ENCODE measurements at places on chromosomes 13 and 19. TPM values are rescaled to one million over a fixed set of nuclear protein-coding genes. Genes with fewer than 3 reads are reported as not detected.

GRCh38 chr19:1567116-1567847 lies 843 bp downstream of the MEX3D start:
- peak overlapping the region; percentile 79 for H3K4me3 ChIP-seq
- H3K36me3 ChIP-seq, result no peaks in the 10 kb centered on the region
- no peaks in the 10 kb centered on the region for H3K27me3 ChIP-seq
- H3K4me1 ChIP-seq, result peaks cover 28% of the 10 kb centered on the region
- peak overlapping the region; percentile 90 for H3K27ac ChIP-seq

- no peak for DNase-seq
- H3K27ac ChIP-seq, result no peak overlapping the region
- no peaks in the 10 kb centered on the region for H3K27me3 ChIP-seq
- H3K4me3 ChIP-seq, result no peak overlapping the region
- H3K36me3 ChIP-seq, result no peaks in the 10 kb centered on the region
- H3K4me1 ChIP-seq, result no peaks in the 10 kb centered on the region
These were observed 1498.4 kb downstream of the EFNB2 start for GRCh38 chr13:105037110-105037509.

DNA sequence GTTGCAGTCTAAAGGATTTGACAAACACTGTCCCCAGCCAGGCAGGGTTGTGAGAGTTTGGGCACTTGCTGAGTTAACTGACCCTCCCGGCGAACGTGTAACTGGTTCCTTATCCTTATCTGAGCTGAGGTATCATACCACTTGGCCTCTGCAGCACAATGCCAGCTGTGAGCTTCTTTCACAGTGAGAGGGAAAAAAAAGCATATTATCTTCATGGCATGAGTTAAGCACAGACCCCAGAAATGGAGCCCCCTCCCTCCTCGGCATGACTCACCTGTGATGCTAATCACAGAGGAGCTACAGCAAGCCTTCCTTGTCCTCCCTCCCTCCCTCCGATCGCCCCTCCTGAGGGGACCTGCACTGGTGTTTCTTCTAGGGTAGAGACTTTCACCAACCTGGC lies 60.5 kb downstream of the EFNB2 start:
- no peaks in the 10 kb centered on the region for H3K27me3 ChIP-seq
- no peak for DNase-seq
- H3K36me3 ChIP-seq, result no peaks in the 10 kb centered on the region
- no peak overlapping the region for H3K4me3 ChIP-seq
- H3K4me1 ChIP-seq, result peaks cover 12% of the 10 kb centered on the region

DNA sequence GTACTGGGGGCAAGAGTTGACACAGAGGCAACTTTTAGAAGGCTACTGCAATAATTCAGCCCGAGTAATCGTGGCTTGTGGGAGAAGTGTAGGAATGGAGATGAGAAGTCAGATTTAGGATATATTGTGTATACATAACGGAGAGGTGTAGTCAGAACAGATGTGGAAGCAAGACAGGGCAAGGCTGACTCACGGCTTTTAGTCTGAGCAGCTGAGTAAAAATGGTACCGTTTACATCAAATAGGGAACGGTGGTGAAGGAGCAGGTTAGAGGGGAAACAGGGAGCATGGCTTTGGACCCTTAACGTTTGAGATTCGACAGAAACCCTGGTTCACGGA lies 796 bp upstream of the LSM14A start:
- no peak for DNase-seq
- H3K36me3 ChIP-seq, result no peaks in the 10 kb centered on the region
- no peaks in the 10 kb centered on the region for H3K27me3 ChIP-seq
- peak overlapping the region; percentile 100 for H3K27ac ChIP-seq
- H3K4me1 ChIP-seq, result peaks cover 43% of the 10 kb centered on the region
- peak overlapping the region; percentile 99 for H3K4me3 ChIP-seq

- DNase-seq, result no peak
These were observed 103.5 kb downstream of the FOXO1 start for GRCh38 chr13:40562975-40563349.

DNA sequence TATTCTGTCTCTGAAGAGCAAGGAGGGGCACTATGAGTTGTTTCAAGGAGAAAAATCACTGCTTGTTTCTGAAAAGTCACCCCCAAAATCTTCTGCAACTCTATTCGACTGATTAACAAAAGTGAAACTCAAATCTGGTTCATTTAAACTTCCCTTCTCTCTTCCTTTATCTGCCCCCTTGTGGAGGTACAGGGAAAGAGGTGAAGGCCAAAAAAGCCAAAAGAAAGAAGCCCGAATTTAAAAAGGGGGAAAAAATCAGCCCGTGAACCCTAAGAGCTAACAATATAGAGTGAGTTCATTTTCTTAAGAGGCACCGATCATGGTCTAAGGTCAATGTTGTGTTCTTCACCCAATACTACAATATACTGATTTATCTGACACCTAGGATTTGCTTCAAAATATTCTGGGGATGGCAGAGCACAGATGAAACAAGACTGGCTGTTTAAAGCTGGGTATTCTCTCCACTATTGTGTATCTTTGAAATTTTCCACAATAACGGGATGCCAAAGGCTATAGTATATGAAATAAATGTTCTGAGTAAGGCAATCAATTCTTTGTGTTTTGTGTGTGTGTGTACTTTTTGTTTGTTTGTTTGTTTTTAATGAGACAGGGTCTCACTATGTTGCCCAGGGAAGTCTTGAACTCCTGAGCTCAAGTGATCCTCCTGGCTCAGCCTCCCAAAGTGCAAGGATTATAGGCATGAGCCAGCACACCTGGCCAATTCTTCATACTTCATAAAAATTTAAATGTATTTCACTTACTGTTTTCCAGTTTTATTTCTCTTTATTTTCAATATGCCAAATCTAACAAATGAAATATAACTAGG lies 55.0 kb upstream of the EEF1AKMT1 start:
- H3K4me3 ChIP-seq, result no peak overlapping the region
- H3K27ac ChIP-seq, result no peak overlapping the region
- no peaks in the 10 kb centered on the region for H3K27me3 ChIP-seq

DNA sequence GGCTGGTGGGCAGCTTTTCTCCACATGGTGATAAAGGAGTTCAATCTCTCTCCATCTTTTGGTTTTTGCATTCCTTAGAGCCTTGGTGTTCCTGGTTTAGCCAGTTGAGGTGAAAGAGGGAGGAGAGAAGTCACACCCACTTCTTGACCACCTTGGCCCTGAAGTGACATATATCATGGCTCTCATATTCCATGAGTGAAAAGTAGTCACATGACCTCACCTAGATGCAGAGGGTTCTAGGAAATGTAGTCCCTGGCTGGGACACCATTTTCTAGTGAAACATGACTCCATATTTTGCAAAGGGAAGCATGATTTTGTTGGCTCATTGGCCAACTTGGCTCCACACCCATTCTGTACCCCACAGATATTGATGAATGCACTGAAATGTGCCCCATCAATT lies 16.1 kb downstream of the ADGRE1 start:
- no peak for DNase-seq
- H3K27ac ChIP-seq, result no peak overlapping the region
- H3K27me3 ChIP-seq, result no peaks in the 10 kb centered on the region
- no peaks in the 10 kb centered on the region for H3K4me1 ChIP-seq
- no peaks in the 10 kb centered on the region for H3K36me3 ChIP-seq
- no peak overlapping the region for H3K4me3 ChIP-seq

GRCh38 chr19:47124937-47125668 lies 5.5 kb upstream of the SAE1 start:
- DNase-seq, result no peak
- no peak overlapping the region for H3K4me3 ChIP-seq
- no peak overlapping the region for H3K27ac ChIP-seq
- H3K36me3 ChIP-seq, result no peaks in the 10 kb centered on the region
- H3K27me3 ChIP-seq, result no peaks in the 10 kb centered on the region
- peaks cover 7% of the 10 kb centered on the region for H3K4me1 ChIP-seq

DNA sequence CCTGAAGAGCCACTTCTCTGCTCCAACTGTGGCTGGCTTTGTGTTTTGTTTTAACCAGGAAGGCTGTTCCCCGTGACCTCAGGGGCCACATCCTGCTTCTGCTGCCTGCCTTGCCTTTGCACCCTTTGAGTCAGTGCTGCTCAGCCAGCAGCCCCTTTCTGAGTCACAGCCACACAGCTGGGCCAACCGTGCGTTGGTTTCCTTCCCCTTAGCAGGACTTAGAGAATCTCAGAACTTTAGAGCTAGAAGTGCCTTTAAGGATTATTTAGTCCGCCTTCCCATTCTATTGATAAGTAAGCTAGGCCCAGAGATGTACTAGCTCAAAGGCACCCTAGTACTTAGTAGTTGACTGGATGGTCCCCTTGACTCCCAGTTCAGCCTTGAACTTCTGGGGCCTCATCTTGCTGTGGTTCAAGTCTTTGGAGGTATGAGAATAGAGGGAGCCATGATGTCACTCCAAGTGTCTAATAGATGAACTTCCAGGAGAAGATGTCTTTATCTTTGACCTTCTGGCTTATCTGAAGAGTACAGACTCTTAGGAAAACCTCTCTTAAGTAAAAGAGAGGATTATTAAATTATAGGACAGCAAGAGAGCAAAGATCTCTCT lies 8.0 kb downstream of the RGCC start:
- peaks cover 26% of the 10 kb centered on the region for H3K36me3 ChIP-seq
- DNase-seq, result no peak
- no peak overlapping the region for H3K4me3 ChIP-seq
- peak overlapping the region; percentile 48 for H3K27ac ChIP-seq

DNA sequence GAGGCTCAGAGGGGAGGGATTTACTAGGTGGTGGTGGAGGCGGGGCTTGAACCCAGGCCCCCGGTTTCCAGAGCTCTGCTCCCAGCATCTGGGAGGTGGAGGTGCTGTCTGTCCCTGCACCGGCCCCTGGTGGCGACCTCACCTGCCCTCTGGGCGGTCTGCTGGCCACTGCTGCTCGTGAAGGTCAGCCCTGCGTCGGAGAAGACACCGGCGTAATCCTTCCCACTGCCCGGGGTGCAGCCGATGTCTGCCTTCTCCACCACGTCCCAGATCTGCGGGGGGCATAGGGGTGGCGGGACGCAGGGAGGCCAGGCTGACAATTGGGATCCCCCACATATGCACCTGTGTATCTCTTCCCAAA lies 12.8 kb downstream of the C3 start:
- peaks cover 4% of the 10 kb centered on the region for H3K4me1 ChIP-seq
- H3K27me3 ChIP-seq, result peaks cover 30% of the 10 kb centered on the region
- no peak overlapping the region for H3K27ac ChIP-seq
- DNase-seq, result no peak

DNA sequence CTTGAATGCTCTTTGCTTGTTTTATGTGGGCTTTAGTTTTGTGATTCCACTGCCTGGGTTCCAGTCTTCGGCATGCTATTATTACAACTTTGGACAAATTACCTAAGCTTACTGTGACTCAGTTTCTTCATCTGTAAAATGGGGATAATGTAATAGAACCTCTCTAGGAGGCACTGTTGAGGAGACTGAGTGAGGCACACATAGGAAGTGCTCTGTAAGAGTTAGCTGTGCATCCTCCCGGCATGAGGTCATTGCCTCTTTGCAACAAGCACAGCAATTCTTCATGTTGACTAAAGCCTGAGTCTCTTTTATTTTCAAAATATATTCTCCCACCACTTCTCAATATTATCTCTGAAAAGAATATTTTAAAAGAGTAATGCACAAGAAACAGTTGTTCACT lies 227.4 kb downstream of the DLEU7 start:
- no peak overlapping the region for H3K27ac ChIP-seq
- H3K4me3 ChIP-seq, result no peak overlapping the region
- no peak for DNase-seq
- no peaks in the 10 kb centered on the region for H3K27me3 ChIP-seq

DNA sequence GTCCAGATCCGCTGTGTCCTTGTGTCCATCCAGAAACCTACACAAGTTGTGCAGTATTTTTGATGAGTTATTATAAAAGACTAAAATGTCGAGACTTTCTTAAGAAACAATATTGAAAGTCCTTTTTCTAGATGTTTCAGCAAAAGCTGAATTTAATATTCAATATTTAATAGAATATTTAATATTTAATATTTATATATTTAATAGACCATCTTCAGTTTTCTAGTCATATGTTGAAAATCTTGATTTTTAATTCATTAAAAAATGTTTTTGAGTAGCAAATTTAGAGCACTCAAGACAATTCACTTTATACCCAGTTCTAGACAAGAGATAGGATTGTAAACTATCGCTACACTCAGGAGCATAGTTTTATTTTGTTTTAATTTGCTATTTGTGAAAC lies 447.8 kb downstream of the SLITRK5 start:
- H3K4me1 ChIP-seq, result no peaks in the 10 kb centered on the region
- no peak overlapping the region for H3K4me3 ChIP-seq
- no peak for DNase-seq
- H3K27me3 ChIP-seq, result no peaks in the 10 kb centered on the region
- no peaks in the 10 kb centered on the region for H3K36me3 ChIP-seq

DNA sequence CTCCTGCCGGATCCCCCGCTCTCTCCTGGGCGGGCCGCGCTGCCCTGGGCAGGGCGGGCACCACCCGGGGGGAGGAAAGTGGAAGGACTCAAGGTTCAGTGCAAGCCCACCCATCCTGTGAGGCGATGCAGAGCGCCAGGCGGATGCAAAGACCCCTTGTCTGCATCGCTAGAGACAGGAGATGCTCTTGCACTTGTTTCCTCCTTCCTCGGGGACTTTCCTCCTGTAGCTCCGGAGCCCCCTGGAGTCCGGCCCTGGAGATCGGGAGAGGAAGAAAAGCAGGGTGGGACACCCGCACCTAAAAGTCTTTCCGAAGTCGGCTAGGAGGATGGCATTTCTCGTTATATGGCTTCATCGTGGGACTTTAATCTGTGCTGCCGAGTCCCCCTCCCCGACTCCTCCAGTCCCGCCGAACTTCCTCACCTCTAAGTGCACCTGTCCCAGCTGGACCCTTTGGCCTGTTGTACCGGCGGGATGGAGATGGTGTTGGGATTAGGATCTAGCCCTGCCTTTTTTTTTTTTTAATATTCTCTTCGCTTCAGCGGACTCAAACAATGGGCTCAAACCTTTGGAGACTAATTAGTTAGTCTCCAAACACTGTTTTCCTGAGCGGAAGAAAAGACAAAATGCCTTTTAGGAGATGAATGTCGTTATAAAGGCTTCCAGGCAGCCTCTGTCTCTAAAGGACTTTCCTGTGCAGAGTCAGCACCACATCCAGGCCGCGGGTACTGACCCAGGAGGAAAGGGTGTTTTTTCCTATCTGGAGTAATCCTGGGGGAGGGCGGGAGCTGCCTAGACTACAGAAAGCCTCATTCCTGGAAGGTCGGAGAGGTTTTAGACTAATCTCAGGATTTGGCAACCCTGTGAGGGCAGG lies 725 bp downstream of the FAM124A start:
- H3K27me3 ChIP-seq, result peaks cover 23% of the 10 kb centered on the region
- peak overlapping the region; percentile 91 for H3K4me3 ChIP-seq
- no peak overlapping the region for H3K27ac ChIP-seq
- no peak for DNase-seq
- peaks cover 19% of the 10 kb centered on the region for H3K4me1 ChIP-seq

PNMA8B gene
- 2.5 TPM for total RNA-seq

IGFL1 gene
- total RNA-seq, result not detected

NEK5 gene
- total RNA-seq, result 0.51 TPM

TNPO2 gene
- total RNA-seq, result 99.5 TPM

KIR3DL1 gene
- total RNA-seq, result not detected

Measured in suprapubic skin (tissue), 4 donors.